Cortex of kidney (tissue), 1 donor: ENCODE measurements at places on chromosomes 12 and 14.

DNA sequence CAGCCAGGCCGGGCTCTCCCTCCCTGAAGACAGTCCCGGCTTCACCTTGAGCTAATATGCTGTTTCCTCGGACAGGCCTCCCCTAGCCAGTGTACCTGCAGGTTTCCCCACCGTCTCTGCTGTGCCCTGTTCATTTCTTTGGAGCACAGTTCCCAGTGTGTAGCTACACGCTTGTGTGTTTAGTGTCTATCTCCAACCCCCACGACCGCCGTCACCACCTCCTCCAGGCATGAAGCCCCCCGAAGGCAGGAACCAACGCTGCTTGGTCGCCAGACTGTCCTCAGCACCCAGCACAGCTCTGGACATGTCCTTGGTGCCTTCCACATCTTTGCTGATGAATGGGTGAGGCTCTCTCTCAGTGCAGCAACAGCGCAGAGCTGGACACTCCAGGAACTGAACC is 26.2 kb upstream of the PLEKHG6 start:
- no peak for DNase-seq

- no peak for DNase-seq
These were observed 51.5 kb upstream of the CMKLR1 start for GRCh38 chr12:108390495-108391203.

- DNase-seq: no peak
These were observed 5.4 kb downstream of the C1QL4 start for GRCh38 chr12:49331380-49332222.

DNA sequence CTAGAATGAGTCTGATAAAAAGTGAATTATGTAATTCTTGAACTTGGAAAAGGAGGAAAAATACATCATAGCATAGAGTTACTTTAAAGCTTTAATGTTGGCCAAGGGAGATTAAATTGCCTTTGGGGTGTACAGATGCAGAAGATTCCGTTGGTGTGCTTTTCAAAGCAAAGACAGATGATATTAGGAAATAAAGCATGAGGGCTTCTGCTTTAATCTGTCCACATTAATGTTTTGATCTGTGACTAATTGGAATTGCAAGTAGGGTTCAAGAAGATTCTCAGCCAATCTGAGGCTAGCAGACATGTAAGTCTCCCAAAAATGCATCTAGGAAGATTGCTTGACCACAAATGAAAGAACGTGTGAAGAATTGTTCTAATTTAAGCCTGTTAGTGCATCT is 35.2 kb downstream of the LGR5 start:
- DNase-seq: no peak

- DNase-seq: no peak
These were observed 16.6 kb downstream of the FBRSL1 start for GRCh38 chr12:132506328-132507160.

DNA sequence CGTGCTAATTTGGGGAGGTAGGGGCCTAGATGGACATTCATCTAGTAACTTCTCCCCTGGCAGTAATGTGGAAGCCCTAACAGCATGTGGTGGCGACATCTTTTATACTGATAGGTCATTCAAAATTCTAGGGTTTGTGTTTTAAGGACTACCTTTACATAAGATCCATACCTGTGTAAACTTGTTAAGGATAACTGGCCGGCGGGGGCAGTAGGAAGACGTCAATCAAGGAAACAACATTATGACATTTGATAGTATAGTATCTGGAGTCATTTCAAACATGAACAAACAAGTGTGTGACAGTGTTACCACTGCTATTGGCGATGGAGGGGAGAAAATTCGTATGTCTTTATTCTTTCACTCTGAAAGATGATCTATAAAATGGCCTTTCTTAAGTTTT is 120.0 kb downstream of the TTLL5 start:
- no peak for DNase-seq

DNA sequence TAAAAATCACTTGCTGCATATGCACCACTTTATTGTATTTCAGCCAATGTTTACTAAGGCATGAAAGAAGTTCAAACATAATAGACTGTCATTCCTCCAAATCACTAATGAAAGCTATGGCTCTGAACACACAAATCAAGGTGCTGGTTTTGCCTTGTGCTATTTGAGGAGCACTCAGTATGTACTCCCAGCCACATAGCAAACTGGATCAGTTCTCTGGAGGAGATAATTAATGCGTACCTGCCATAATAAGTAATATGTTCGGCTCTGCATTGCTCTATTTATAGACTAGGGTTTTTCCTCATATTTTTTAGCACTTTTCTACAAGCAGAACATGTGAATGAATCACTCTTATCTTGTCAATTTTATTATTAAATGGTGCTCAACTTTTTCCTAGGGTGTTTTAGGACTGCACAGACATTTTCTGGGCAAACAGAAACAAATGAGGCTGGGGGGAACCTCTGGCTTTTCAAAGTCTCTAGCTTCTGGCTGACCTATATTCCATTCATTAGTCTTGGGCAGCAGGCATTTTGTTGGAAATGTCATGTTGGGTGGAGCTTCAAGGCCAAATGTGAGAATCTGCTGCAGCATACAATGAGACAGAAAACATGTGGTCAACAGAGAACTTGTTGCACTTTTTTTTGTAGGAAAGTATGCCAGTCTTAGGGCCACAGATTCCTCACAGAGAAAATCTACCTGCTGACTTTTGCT is 88.4 kb downstream of the GRIP1 start:
- no peak for DNase-seq

GRCh38 chr12:98402671-98403070 is 112.7 kb upstream of the TMPO start:
- no peak for DNase-seq

DNA sequence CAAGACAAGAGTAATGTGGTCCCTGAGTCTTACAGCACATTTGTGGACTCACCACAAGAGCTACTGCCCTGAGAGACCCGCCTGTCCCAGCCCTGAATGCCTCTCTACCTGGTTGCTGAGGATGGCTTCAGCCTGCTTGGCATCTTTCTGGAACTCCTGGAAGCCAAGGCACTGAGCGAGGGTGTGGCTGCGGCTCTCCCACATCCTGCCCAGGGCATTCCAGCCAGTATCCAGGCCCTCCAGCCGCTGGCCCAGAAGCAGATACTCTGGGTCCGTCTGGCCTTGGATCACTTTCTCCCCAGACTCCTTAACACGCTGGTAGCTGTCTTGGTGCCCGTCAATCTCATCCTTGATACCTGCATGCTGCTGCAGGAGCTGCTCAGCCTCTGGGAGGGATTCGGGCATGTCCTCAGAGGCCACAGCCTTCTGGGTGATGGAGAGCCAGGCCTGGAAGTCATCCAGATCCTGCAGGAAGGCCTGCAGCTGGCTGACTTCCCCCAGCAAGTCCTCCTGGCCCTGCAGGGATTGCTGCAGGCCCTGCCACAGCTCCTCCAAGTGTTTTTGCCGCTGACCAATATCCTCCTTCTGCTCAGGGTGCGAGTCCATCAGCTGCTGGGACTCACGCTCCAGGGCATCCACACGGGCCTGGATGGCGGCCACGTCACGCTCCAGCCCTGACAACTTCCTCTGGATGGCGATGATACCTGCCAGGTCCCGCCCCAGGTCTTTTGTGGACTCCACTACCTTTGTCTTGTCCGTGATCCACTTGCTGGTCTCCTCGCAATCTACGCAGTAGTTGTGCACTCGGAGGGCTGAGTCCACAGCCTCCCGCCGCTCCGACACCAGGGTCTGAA is 82.3 kb downstream of the PLEKHG3 start:
- no peak for DNase-seq
